ENCODE measurements at places on chromosomes 1 and 21. TPM values are rescaled to one million over a fixed set of nuclear protein-coding genes. Genes with fewer than 3 reads are reported as not detected.

DNA sequence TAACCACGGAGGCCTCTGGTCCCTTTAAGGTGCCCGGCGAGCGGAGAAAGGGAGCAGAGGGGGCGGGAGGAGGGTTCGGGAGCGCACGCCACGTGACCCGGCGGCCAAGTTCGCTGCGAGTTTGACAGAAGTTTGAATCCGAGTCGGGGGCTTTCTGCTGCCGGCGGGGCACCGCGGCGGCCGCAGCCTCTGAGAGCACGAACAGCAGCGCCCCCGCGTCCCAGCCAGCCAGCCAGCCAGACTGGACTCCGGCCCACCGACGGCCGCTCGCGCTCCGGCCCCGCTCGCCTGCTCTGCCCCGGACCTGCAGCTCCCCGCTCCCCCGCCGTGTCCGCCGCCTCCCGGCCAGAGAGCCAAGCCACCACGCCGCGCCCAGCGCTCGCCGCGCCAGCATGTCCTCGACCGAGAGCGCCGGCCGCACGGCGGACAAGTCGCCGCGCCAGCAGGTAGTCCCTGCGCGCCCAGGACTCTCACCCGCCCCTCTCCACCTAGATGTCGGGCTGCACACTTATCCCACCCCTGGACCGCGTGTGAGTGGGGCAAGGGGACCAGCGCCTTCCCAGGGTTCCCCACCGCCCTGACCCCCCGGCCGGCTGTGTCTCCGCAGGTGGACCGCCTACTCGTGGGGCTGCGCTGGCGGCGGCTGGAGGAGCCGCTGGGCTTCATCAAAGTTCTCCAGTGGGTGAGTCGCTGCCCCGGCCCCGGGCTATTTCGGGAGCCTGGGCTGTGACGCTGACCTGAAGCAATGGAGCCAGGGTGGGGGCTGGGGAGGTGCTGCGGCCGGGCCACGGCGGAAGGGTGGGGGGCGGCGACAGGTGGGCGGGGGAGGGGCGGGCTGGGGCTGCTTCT, at the start of gene SYPL2:
SYPL2 (plus strand) TSS at position 95 of the 849 bp plus-strand sequence; CDS start at position 393, 298 bp downstream.
- peak; percentile 52 for DNase-seq

DNA sequence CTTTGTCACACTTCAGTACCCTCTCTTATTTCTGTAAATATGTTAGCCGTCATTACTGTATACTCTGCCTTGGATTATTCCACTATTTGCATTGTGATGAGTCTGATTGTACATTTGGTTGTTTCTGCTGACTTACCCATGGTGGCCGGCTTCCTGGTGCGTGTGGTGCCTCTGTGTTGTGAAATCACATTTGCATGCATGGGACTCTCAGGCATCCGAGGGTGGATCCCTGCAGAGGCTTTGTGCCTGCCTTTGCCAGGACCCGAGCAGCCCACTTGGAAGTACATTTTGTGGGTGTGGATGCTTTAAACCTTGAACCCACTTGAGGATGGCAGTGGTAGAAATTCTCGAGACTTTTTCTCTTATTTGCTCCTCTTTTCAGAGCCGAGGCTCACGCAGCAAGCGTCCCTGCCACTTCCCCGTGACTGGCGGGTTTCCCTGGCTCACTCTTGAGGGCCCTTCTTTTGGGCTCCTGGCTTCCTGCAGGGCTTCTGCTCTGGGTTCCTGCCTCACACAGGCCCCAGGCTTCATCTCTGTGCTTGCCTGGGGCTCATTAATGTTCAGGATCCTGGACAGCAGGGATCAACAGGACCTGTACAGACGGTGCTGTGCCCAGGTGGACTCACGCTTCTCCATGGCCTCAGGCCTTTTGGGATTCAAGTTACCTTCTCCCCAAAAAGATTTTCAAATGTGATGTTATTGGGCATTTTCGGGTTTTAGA, 36.6 kb downstream of the POFUT2 start:
- no peak for DNase-seq

- no peak for DNase-seq
Measured at GRCh38 chr21:40595806-40596205, 251.2 kb downstream of the DSCAM start.

DNA sequence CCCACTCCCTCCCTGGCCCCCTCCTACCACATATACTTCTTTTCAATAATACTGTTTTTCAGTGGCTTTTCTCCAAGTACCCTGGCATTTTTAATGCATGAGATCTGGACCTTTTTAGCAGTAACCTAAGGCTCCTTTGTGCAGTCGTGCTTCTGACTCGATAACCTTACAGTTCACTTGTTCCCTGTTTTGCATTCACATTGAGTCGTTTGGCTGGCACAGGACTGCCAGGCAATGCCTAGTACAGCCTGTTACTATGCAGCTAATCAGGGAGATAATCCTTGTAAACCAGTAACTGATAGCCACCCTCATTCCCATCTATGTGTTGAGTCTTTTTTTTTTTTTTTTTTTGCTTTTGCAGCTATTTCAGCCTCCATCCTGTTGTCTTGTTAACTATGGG, 3.7 kb downstream of the ATP1B1 start:
- DNase-seq, result no peak

DNA sequence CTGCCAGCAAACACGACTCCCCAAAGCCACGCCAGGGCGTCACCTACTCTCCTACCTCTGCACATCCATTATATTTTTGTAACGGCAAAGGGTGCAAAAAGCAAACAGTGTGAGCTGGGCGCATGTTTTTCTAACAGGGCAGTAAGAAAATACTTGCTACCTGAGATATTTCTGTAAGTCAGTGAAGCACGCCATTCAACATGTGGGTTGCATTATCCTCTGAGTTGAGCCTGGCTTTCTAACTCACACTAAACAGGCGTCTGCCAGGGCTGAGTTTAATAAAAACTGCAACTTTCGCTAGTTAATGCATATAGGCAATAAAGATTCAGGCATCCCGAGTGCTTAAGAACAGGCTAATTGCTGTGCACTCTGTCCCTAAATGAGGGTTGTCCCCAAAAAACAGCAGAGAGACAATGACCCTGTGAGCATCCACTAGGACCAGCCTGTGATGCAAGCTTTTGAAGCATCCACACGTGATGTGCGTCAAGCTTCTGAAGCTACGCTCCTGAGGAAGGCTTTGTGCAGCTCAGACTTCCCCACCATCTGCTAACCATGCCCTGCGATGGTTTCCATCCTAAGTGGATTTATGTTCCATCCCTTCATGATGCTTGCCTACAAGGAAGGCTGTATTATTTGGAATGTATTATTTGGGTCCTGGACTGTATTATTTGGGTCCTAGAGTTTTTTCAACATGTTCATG, 70.0 kb upstream of the SIM2 start:
- DNase-seq, result no peak

- no peak for DNase-seq
Measured at GRCh38 chr1:63498106-63498505, 24.9 kb downstream of the ITGB3BP start.

DNA sequence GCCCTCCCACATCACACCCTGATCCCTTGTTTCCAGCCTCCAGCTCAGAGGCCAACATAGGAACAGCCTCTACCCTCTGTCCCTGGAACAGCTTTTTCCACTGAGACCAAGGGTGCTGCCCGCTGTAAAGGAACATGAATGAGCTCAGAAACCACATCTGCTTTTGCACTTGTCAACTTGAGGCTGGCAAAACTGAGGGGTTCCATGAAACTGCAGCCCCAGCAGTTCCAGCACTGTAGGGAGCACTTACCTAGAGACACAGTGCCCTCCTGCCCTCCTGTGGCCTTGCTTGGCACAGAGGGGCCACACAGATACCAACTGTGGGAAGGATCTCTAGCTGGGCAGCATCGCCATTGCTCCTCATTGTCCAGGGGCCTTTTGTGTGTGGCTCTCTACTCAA, 51.7 kb downstream of the ITPKB start:
- DNase-seq, result no peak

DNA sequence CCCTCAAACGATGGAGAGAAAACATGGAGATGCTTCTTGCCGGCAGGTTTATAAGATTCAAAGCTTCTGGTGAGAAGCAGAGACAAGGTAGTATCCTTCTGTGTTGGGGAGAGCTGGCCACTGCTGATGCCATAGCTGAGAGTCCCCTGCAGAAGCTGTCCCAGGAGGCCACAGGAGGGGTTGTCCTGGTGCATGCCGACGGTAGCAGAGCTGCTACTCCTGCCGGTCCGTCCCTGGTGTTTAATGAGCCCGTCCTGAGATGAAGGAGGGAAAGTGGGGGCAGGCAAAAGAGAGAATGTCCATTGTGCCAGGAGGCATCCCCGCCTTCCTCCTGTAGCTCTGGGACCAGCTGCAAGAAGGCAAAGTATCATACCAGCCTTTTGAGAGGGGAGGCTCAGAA, 10.4 kb upstream of the C2CD2 start:
- DNase-seq, result no peak

CR1L gene
- polyA plus RNA-seq, result 0.15 TPM

DNA sequence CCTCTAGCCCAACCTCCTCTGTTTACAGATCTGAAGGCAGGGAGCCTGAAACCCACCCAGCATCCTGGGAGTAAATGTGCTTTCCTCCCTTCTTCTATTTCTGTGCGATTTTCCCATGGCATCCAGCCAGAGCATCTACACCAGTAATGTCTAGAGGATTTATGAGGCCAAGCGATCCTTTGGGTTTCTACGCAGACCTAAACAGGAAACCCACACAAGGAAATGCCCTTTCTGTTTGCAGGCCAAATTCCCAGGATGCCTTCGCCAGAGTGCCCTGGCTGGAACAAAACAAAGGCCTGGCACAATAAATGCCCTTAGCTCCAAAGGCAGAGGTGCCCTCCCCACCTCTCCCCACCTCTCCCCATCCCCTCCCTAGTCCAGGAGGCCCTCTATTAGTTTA, 110.5 kb upstream of the CDC42BPA start:
- DNase-seq, result peak; percentile 68

DNA sequence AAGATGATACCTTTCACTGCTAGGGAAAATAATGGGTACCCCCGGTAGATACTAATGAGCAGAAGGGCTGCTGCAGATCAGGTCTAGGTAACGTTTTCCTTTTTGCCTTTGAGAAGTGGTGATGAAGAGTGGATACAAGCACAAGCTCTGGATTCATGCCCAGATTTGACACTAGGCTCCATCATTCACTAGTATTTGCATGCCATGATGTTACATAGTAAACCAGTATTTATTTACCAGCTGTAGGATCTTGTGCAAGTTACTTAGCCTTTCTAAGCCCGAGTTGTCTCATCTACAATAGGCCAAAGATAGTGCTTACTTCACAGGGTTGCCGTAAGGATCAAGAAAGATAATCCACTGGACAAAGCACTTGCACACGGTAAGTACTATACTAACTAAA, 14.2 kb downstream of the PTPN14 start:
- no peak for DNase-seq

DNA sequence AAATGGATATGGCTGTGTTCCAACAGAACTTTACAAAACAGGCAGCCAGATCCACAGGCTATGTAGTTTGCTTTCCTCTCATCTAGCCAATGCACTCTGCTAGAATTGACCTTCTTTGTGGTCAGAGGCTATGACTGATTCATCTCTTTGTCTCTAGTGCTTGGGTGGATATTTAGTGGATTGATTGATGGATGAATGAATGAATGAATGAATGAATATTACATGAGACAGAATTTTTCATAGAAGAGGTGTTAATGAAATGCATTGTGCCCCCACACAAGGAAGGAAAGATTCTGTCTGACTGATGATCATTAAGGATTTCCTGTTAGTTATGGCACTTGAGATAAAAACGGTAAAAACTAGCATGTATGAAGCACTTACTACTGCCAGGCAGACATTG, 50.5 kb upstream of the ZYG11A start:
- no peak for DNase-seq

- peak; percentile 56 for DNase-seq
Measured at GRCh38 chr1:155207806-155208540, at the start of gene THBS3. Gene THBS3, minus strand, starts transcription at chr1:155207897. Its CDS starts 21 bp downstream, at chr1:155207876.

TRIM62 gene
- 6.8 TPM for polyA plus RNA-seq

DNA sequence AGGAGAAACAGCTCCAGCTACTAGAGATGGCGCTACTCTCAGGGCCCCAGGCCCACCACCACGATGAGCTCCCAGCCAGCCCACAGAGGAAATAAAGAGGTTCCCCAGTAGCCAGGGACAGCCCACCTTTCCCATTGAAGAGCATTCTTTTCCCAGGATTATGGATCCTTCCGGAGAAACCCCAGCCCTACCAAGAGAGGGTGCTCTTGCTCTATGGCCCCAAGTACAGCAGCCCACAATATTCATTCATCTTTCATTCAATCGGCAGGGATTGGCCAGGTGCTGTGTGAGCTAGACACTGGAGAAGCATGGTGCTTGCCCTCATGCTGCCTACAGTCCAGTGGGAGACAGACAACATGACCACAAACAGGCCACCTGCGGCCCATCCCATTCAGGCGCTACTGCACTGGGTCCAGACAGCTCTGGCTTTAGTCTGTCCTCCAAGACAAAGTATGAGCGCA, 29.9 kb downstream of the PMVK start:
- no peak for DNase-seq

MARK1 gene
- polyA plus RNA-seq, result 14.7 TPM

- DNase-seq, result no peak
Measured at GRCh38 chr1:198399452-198399851, 141.0 kb downstream of the ATP6V1G3 start.

SLC25A44 gene
- polyA plus RNA-seq, result 12.6 TPM

MXRA8 gene
- polyA plus RNA-seq, result 63.8 TPM
